ENCODE measurements at places on chromosomes 3 and 15. TPM values are rescaled to one million over a fixed set of nuclear protein-coding genes. Genes with fewer than 3 reads are reported as not detected.
A peak's percentile ranks its signal among the peaks of the same experiment; 100 is the strongest.

- no peak for DNase-seq
Measured at GRCh38 chr3:190575437-190576185, 61.7 kb downstream of the IL1RAP start.

Gene SPCS1
- total RNA-seq, result 99.9 TPM

DNA sequence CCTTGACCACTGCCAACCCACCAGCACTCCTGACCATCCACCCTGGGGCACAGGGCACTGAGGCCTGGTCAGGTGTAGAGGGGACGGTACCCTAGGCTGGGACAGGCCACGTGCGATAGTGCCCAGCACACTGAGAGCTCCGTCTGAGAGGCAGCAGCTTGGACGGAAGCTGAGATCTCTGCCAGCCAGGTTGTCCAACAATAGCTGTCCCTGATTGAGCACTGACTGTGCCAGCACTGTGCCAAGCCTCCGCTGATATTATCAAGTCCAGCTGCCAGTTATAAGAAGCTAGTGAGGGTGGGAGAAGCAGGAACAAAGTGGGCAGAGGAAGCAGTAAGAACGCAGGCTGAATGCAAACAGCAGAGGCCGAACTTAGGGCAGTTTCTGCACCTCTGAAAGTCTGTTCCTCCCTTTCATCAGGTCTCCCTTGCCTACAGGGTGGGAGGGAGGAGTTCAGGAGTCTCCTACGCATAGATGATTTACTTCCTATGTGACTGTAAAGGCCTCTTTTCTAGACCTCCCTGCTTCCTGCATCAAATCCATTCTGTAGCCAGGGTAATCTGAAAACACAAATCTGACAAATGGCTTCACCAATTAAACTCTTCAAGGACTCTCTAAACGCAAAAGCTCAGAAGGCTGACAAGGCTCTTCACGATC lies 29.7 kb downstream of the MRPS11 start:
- DNase-seq, result peak; percentile 77

- DNase-seq, result no peak
Measured at GRCh38 chr3:39935261-39935660, 125.9 kb downstream of the MYRIP start.

DNA sequence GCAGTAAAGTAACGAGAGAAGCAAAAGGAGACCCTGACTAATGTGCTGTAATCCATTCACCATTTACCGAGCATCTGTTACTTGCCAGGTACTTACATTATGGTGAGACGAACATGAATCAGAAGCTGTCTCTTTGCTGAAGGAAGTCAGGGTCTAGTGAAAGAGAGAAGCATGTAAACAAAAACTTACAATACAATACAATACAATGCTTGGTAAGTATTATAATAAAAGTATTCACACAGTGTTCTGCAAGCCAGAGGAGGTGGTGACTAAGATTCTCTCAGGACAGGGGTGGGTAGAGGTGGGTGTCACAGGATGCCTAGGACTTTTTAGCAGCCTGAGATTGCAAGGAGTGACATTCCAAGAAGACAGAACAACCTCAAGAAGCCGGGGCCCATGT lies 50.2 kb upstream of the MGA start:
- no peak for DNase-seq

Gene LYZL4
- total RNA-seq, result not detected

- no peak for DNase-seq
Measured at GRCh38 chr15:35102186-35102585, 17.1 kb upstream of the NANOGP8 start.

Gene CSTA
- not detected for total RNA-seq

DNA sequence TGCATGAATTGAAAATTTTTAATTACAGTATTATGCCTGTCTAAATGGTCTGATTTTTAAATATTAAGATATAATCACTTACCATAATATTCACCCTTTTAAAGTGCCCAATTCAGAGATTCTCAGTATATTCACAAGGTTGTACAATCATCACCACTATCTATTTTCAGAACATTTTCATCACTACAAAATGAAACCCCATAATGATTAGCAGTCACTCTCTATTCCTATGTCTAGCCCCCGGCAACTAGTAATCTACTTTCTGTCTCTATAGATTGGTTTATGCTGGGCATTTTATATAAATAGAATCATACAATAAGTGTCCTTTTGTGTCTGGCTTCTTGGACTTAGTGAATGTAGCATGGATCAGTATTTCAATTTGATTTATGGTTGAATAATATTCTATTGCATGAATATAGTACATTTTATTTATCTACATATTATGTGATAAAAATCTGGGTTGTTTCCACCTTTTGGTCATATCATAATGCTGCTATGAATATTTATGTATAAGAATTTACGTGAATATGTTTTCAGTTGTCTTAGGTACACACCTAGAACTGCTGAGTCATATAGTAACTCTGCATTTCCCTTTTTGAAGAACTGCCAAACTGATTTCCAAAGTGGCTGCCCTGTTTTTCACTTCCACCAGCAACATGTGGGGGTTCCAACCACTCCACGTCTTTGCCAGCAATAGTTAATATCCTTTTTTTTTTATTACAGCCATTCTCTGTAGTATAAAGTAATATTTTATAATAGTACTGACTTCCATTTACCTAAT lies 485.7 kb upstream of the ZNF385D start:
- DNase-seq, result no peak

- no peak for DNase-seq
Measured at GRCh38 chr15:52317022-52317421, 21.4 kb upstream of the MYO5C start.

Gene ERICH6
- not detected for total RNA-seq

DNA sequence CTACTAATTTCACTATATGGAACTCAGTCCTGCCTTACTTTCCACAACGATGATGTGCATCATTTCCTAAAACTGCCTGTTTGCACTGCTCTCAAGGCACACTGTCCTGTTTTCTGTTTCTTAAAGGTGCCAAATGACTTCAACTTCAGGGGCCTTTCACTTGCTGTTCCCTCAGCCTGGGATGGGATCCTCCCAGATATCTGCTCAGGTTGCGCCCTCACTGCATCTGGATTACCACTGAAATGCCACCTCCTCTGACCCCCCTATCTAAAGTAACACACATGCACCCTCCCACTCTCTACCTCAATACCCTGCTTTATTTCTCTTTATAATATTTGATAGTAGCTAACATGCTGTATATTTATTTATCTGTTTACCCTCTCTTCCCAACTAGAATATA lies 123.8 kb upstream of the CMC1 start:
- DNase-seq, result no peak

DNA sequence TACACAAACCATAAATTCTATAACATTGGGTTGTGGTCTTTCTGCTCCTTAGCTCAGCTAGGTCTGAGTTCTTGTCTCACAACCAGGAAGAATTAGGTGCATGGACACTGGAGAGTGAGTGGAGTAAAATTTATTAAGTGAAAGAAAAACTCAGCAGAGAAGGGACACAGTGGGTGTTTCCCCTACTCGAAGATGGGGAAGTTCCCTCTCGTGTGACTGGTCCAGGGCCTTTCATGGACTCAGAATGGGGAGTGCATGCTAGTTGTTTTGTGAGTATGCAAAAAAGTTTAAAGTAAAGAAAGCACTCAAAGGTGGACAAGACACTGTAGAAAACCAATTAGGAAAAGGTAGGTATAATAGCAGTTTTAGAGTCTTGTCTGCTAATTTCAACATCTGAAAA lies 215.5 kb upstream of the RORA start:
- no peak for DNase-seq

Gene OXTR
- 1.1 TPM for total RNA-seq

Data from G401 (cell line).